ENCODE measurements at places on chromosomes 1 and 21.

- no peak for DNase-seq
Observed at GRCh38 chr1:247180581-247180980, 8.8 kb upstream of the ZNF124 start.

- no peak for DNase-seq
Observed at GRCh38 chr1:14755518-14756252, 157.2 kb downstream of the KAZN start.

- no peak for DNase-seq
Observed at GRCh38 chr21:31660591-31660990, 1.1 kb downstream of the SOD1 start.

DNA sequence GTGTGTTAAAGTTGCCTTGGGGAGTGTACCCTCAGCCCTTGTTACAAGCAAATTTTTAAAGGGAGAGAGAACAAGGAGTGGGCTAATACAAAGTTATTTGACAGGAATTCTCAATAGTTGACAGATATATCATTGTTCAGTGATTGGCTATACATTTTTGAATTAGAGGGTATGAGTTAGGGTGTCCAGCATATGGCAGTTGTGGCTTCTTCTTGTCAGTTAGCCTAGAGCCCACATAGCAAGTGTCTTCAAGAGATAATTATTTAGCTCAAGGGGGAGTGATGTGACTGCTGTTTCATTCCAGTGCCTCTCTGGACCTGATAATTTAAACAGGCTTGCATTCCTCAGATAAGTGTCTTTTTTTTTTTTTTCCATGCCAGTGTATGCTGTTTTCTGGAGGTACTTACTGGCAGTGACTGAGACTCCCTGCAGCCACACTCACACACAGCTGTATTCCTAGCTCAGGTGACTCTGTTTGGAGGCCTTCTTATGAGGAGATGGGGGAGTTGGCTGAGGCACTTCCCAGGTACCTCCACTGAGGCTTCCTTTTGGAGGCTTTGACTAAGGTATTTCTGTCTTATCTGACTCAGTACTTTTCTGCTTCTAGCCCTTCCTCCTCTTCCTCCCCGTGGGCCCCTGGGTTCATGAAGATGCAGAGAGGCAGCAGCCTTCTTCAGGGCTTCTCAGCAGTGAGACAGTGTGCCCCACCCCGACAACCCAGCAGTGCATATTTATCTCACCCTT is 32.3 kb downstream of the IVNS1ABP start:
- no peak for DNase-seq

DNA sequence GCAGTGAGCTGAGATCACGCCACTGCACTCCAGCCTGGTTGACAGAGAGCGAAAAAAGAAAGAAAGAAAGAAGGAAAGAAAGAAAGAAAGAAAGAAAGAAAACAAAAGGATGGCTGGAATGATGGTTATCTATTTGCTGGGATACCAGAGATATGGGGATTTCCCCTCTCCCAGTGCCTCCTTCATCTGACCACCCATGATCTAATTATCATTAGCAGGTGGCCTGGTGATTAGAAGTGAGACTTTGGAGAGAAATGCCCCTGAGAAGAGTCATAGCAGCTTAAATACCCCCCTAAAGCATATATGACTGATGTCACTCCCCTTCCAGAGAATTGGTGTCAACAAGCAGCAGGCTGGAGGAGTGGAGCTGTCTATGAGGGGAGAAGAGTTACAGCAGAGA is 1.3 kb upstream of the NPPB start:
- DNase-seq, result no peak

DNA sequence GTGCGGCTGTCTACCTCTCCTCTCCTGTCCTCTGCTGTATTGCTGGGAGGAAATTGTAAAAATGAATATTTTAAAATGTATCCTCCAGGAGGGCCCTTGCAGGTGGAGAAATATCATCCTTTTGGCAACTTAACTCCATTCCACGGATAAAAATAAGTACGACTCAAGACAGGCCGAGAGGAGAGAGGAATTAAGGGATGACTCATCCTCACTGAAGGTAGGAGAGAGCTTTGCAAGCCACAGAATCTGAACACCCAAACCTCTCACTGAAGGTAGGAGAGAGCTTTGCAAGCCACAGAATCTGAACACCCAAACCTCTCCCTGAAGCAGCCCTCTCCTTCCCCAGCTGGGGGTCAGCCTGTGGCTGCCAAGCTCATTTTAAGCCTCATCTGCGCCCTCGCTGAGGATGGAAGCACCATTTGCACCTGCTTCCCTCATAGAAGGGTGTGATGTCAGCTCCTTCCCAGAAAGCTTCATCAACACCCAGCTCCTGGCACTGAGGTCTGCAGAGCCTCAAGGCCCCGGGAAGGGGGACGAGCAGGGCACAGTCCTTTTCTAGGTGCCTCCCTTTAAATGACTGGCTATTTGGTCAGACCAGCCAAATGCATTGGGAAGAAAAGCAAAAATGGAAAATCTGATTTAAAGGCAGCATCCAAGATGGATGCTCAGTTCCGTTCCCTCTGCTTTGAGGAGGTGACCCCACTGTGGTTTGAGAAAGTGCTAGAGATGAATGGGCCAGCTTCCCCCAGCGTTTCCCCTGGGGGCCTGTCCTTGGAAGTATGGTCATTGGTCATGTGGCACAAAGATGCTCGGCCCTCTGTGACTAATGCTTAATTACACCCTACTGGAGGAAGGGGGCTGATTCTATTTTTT is 12.9 kb upstream of the SELENON start:
- DNase-seq, result no peak

DNA sequence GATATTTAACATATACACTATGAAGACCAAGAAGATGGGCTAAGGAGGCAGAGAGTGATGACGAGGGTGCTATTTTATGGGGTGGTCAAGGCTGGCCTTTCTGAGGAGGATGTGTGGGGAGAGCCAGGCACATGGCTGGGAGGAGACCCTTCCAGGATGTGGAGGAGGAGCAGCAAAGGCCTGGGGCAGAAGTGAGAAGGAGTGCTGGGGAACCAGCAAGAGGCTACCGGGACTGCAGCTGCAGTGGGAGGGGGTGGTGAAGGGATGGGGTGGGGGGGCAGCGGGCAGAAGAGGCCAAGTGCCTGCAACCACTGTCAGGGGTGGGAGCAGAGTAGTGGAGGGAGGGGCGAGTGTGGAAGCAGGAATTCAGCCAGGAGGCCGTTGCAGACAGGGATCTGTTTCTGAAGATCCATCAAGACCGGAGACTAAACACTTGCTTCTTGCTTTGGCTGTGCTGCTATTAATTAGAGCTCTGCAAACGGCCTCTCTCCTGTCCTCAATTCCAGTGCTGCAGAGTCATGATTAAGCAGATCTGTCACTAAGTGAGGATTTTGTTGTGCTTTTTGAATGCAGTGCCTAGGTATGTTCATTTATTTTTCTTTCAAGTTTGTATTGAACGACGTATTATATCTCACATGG is 89.9 kb downstream of the IER5 start:
- no peak for DNase-seq

GRCh38 chr1:195428927-195429326 is 1179.3 kb downstream of the KCNT2 start:
- no peak for DNase-seq

- DNase-seq, result no peak
Observed at GRCh38 chr1:39576016-39576657, 453 bp downstream of the PABPC4 start.

- no peak for DNase-seq
Observed at GRCh38 chr1:50978144-50978851, 8.3 kb downstream of the CDKN2C start.

GRCh38 chr1:39413902-39414528 is 77.4 kb upstream of the BMP8A start:
- no peak for DNase-seq

GRCh38 chr1:228272831-228273571 is 65.2 kb downstream of the OBSCN start:
- DNase-seq, result no peak

DNA sequence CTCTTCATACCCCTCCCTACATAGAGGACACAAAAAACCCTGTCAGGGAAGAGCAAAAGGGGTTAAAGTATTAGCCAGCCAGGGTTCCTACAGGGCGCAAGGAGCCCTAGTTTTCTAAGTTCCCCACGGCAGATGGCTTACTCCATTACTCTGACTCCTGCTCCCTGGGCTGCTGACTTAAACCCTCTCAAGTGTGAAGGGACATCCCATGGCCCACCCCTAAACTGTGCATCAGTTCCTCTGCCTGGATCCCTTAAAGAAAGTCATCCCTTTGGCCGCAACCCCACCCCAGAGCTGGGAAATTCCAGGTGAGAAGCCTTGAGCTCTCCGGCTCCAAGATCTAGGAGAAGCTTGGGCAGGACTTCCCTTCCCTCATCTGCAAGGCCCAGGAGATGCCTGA is 236.0 kb downstream of the TOMM20 start:
- DNase-seq, result no peak

DNA sequence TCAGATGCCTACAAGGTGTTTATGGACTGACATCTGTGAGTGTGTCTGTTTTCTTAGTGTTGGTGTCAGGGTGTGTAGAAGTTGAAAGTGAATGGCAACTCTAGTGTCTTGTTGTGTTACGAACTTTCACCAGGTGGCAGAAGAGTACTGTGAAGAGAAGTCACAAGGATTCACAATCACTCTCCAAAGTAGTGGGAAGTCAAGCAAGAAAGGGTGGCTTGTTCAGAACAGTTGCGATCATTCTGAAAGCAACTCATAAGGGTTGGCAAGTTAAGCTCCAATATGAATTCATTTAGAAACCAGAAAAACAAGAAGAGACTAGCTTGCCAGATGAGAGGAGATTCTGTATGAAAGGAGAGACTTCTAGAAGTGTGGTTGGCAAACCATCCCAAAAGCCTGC is 86.1 kb downstream of the FASLG start:
- DNase-seq, result peak; percentile 37

- DNase-seq, result no peak
Observed at GRCh38 chr1:97277891-97278654, 556.5 kb downstream of the PTBP2 start.

DNA sequence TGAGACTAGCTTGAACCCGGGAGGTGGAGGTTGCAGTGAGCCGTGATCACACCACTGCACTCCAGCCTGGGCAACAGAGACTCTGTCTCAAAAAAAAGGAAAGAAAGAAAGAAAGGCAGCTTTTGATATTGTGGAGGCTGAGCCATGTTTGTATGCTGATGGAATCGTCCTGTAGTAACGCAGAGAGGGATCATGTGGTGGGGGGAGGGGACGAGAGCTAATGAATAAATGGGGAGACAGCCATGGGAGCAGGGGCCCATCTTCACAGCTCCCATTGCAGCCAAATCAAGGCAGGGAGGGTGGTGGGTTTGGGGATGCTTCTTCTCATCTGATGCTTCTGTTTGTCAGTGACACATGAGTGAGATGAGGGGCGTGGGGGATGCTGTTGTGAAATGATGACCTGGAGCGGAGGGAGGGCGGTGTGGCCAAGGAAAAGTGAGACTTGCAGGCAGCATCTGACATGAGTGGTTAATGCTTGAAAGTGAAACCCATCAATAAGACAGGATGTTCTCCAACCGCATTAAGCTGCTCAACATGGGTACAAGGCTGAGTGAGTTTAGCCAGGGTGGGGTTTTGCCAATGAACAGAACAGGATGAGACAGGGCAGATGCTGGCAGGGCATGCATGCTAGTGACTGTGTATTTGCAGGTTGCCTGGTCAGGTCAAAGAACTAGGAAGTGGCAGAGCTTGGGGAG is 16.7 kb downstream of the SPATA21 start:
- peak; percentile 56 for DNase-seq

GRCh38 chr1:109910963-109911798 is 532 bp downstream of the CSF1 start:
- DNase-seq, result peak; percentile 23

DNA sequence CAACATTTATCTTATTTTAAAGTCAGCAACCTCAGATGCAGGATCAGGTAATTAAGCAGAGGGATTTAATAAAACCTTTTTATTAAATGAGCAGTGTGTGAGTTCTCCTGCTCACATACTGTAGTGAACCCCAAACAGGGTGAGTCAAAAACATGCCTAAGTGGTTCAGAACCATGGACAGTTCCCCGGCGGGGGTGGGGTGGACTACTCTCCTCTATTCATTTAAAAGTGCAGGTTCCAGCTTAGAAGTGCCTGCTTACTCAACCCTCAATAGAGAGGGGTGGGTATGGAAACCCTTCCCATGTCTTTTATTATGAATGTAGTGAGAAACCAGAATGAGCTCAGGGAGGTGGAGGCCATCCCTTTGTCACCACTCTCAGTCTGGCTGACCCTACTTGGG is 397.9 kb downstream of the HHAT start:
- peak; percentile 28 for DNase-seq

- DNase-seq, result no peak
Observed at GRCh38 chr1:151989211-151989862, 4.3 kb downstream of the S100A10 start.

DNA sequence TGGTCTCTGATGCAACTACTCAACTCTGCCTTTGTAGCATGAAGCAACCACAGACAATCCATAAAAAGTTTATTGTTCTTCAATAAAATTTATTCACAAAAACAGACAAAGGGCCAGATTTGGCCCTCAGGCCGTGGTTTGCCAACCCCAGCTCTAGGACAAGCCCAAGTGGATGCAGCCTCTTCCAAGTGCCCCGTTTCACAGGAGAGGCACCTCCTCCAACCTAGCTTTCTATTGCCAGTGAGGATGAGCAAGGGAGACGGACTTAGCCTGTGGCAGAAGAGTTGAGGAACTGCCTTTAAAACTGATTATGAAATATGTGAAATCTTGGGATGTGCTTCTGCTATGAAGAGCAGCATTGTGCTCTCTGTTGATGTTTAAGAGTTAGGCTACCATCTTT is 105.4 kb downstream of the PSMG1 start:
- DNase-seq, result no peak

- no peak for DNase-seq
Observed at GRCh38 chr1:57874418-57874877, 450.6 kb upstream of the DAB1 start.

DNA sequence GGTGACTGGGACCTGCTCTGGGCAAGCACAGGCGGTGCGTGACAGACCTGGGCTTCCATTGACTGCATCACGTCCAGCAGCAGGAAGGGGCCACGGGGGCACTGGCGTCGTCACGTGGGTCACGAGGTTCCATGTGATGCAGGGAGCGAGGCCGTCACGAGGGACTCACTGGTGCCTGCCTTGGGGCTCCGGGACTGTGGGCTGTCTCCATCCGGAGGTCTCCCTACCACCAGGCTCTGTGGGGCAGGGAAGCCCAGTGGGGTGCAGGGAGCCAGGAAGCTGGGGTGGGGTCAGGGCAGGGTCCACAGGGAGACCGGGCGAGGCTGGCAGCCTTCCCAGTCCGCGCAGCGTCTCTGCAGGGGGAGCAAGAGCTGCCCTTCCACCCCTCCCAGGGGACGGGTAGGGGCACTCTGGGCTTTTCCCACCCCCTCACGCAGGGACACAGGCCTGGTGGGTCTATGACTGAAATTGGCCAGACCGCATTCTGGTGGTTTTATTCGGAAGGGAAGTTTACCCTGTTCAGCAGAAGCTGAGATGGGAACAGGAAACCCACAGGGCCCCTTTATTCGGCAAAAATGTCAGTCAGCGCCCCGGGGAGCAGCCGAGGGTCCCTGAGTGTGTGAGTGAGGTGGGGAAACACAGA is 416 bp upstream of the TNFRSF14 start:
- peak; percentile 75 for DNase-seq

- no peak for DNase-seq
Observed at GRCh38 chr1:183876309-183876708, 71.4 kb downstream of the RGL1 start.

GRCh38 chr1:86487131-86487810 is 18.5 kb downstream of the CLCA1 start:
- no peak for DNase-seq
